GM12878 (cell line): ENCODE measurements at places on chromosomes 12 and 14. TPM values are rescaled to one million over a fixed set of nuclear protein-coding genes. Genes with fewer than 3 reads are reported as not detected.

DNA sequence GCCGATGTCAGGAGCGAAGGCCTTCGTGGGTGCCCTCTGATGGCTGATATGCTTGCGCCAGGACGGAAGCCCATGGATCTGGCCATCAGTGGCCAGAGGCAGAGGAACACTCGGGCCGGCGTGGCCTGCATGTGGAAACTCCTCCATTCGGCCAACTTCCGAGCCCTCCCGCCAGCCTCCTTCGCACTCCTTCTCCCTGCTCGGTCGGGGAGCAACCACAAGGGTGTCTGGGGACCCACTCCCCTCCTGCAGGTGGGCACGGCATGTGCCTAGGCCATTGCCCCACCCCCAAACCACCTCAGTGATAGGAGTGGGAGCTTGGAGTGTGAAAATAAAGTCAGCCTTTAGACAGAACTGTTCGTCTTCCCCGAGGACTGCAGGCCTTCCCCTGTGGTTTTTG lies 231.3 kb downstream of the BCL11B start:
- DNase-seq, result no peak

DNA sequence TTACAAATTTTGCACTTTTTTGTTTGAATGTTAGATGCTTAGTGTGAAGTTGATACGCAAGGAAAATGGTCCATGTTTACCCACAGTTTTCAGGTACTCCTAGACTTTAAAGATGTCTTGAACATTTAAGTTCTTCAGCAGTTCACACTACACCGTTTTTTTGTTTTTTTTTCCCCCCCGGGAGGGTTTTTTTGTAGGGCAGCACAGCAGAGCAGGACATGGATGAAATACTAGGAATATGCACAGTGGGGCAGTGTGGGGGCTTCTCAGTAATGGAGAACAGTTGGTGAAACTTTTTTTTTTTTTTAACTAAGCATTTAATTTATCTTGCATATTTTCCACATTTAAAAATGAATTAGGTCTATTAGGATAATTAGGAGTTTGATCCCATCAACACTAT lies 4.9 kb downstream of the RAN start:
- no peak for DNase-seq

- DNase-seq, result no peak
Observed at GRCh38 chr12:127143020-127143419, 1124.0 kb upstream of the TMEM132C start.

GRCh38 chr14:28406196-28406595 lies 360.4 kb upstream of the FOXG1 start:
- no peak for DNase-seq

MYBPC1 gene
- polyA plus RNA-seq, result not detected in 2 replicates

ING4 gene
- 21.4 and 22.5 TPM in 2 replicates for polyA plus RNA-seq

LYZ gene
- not detected in 2 replicates for polyA plus RNA-seq
